ENCODE measurements at places on chromosomes 6 and 20. TPM values are rescaled to one million over a fixed set of nuclear protein-coding genes. Genes with fewer than 3 reads are reported as not detected.

- no peak for DNase-seq
Measured at GRCh38 chr6:137819740-137820139, 47.3 kb upstream of the TNFAIP3 start.

The RFX6 gene
- not detected for total RNA-seq

DNA sequence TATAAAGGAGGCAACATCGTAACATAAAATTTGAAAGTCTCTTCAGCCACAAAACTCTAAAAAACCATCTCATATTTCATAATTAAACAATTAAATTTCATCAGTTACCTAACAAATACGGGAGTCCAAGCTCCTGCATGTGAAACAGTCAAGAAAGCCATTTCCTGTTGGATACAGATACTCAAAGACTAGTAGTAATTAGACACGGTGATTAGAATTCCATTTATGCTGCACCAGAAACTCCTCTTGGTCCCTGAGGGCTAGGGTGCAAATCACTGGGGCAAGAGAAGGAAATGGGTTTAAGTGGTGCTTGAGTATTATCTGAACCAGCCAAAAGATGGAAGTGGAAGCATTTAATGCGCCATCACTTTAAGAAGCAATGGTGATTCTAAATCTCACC, 27.4 kb downstream of the TRAM2 start:
- no peak for DNase-seq

The BCAS1 gene
- not detected for total RNA-seq

GRCh38 chr6:118325220-118325860, 222.8 kb upstream of the PLN start:
- DNase-seq, result no peak

The DNAH8 gene
- not detected for total RNA-seq

The ADGRG6 gene
- 8.5 TPM for total RNA-seq

DNA sequence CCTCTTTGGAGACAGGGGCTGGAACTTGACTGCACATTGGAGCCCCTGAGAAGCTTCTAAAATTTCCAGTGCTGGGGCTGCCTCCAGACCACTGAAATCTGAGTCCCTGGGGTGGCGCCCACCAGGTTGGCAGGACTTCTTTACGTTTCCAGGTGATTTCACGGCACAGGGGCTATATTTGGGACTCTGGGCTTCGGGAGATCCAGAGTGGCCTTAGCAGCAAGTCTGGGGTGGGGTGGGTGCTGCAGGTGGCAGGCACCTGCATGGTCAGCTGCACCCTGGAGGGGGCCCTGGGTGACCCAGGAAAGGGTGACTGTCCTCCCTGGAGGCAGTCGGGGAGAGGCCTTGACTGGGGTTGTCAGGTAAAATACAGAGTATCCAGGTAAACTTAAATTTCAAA, 135.5 kb upstream of the PHACTR3 start:
- no peak for DNase-seq

- peak; percentile 5 for DNase-seq
Measured at GRCh38 chr6:106360410-106360988, at the start of gene CRYBG1. CRYBG1 (plus strand) TSS chr6:106360717; CDS start chr6:106360909, 192 bp downstream.

GRCh38 chr6:36962874-36963273, 8.3 kb downstream of the PI16 start:
- DNase-seq, result peak; percentile 38

DNA sequence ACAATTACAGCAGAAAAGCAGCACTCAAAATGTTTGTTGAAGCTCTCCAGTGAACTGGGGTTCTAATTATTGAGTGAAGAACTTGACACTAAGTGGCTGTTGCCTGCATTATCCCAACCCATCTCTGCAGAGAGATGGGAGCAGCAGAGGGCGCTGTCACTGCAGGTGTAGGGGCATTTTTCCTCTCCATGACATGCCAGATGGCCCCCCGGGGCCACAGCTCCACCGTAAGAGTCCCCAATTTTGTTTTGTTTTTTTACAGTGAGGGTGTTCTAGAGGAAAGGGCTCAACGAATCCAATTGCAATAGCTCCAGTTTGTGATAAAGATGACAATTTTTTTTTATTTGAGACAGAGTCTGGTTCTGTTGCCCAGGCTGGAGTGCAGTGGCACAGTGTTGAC, 1.9 kb upstream of the FUCA2 start:
- peak; percentile 28 for DNase-seq

DNA sequence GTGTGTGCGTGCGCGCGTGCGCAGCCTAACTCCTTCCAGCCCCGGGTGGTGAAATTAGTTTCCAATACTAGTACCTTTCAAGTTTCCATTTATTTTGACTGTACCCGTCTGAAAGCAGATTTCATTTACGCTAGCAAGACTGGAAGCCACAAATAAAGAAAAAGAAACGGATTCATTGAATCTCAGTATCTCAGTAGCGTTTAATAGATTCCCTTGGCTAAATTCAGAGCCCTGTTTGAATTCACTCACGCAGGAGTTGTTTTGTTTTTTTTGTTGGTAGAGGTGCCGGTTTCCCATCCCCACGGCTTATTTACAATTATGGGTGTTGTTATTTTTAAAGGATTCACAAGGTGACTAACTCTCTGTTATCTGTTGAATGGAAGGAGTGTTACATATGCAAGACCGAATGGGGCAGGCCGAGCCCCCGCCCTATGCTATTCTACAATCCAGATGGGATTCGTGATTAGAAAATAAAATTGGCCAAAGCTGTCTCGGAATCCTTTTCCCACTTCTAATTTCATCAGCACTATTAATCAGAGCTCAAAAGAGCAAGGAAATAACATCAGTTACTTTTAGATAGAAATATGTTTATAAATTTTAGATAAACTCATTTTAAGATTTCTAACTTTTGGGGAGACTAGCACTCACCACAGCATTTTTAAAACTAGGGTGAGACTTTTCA, 2.3 kb upstream of the INSM1 start:
- DNase-seq, result no peak

The CTCFL gene
- not detected for total RNA-seq

The PHACTR1 gene
- total RNA-seq, result 0.40 TPM

The ZNF311 gene
- total RNA-seq, result 0.22 TPM

- no peak for DNase-seq
Measured at GRCh38 chr20:34495916-34496315, 20.3 kb upstream of the DYNLRB1 start.

All from lung microvascular endothelial cell (primary cell).